Thyroid gland (tissue), 4 donors: ENCODE measurements at places on chromosomes 16 and 17.

GRCh38 chr17:74520016-74520434 lies 11.2 kb downstream of the CD300LB start:
- H3K36me3 ChIP-seq: no peaks in the 10 kb centered on the region
- H3K4me1 ChIP-seq: no peaks in the 10 kb centered on the region
- DNase-seq: no peak
- no peaks in the 10 kb centered on the region for H3K27me3 ChIP-seq

DNA sequence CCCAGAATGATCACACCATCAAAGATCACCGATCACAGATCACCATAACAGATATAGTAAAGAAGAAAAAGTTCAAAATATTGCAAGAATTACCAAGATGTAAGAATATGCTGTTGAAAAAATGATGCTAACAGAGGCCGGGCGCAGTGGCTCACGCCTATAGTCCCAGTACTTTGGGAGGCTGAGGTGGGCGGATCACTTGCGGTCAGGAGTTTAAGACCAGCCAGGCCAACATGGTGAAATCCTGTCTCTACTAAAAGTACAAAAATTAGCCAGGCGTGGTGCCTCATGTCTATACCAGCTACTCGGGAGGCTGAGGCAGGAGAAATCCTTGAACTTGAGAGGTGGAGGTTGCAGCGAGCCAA lies 53.2 kb downstream of the CPPED1 start:
- no peak overlapping the region for H3K4me3 ChIP-seq
- no peaks in the 10 kb centered on the region for H3K4me1 ChIP-seq
- H3K27me3 ChIP-seq: no peaks in the 10 kb centered on the region
- DNase-seq: no peak

- no peak for DNase-seq
- H3K27me3 ChIP-seq: no peaks in the 10 kb centered on the region
- H3K4me1 ChIP-seq: no peaks in the 10 kb centered on the region
- H3K36me3 ChIP-seq: no peaks in the 10 kb centered on the region
These were observed 7.7 kb upstream of the RBFOX3 start for GRCh38 chr17:79618383-79619067.

DNA sequence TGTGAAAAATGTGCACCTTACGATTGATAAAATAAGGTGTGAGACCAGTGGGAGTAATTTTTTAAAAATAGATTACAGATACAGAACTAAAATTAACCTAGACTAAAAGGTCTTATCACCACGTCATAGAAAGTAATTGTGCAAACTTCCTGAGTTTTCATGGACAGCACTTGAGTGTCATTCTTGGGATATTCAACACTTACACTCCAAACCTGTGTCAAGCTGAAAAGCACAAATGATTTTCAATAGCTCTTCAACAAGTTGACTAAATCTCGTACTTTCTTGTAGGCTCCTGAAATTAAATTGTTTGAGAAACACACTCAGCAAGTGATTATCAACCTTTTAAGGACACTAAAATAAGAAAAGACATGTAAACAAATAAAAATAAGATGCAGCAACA lies 20.5 kb downstream of the BRCA1 start:
- H3K27ac ChIP-seq: no peak overlapping the region
- no peaks in the 10 kb centered on the region for H3K36me3 ChIP-seq
- no peak for DNase-seq
- no peak overlapping the region for H3K4me3 ChIP-seq
- H3K27me3 ChIP-seq: no peaks in the 10 kb centered on the region
- H3K4me1 ChIP-seq: peaks cover 5% of the 10 kb centered on the region

- H3K27me3 ChIP-seq: no peaks in the 10 kb centered on the region
- no peak overlapping the region for H3K27ac ChIP-seq
- no peak for DNase-seq
- H3K36me3 ChIP-seq: no peaks in the 10 kb centered on the region
- H3K4me3 ChIP-seq: no peak overlapping the region
These were observed 26.4 kb upstream of the CLEC3A start for GRCh38 chr16:77995843-77996455.

DNA sequence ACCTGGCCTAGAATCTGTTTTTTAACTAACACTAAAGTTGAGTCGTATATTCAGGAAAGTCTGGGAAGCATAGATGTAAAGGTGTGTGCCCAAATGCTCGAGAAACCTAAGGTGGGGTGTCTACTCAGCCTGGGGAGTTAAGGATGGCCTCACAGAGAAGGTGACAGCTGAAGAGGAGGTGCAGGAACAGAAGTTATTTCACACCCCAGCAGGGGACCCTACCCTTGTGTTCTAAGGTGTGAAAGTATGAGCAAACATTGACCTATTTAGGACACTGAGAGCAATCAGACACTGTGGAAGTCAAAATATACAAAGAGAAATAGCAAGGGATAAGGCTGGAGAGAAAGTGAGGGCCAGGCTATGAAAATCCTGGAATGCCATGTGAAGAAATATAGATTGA lies 49.0 kb upstream of the DHX40 start:
- DNase-seq: no peak
- no peaks in the 10 kb centered on the region for H3K27me3 ChIP-seq
- no peak overlapping the region for H3K4me3 ChIP-seq
- no peaks in the 10 kb centered on the region for H3K36me3 ChIP-seq

DNA sequence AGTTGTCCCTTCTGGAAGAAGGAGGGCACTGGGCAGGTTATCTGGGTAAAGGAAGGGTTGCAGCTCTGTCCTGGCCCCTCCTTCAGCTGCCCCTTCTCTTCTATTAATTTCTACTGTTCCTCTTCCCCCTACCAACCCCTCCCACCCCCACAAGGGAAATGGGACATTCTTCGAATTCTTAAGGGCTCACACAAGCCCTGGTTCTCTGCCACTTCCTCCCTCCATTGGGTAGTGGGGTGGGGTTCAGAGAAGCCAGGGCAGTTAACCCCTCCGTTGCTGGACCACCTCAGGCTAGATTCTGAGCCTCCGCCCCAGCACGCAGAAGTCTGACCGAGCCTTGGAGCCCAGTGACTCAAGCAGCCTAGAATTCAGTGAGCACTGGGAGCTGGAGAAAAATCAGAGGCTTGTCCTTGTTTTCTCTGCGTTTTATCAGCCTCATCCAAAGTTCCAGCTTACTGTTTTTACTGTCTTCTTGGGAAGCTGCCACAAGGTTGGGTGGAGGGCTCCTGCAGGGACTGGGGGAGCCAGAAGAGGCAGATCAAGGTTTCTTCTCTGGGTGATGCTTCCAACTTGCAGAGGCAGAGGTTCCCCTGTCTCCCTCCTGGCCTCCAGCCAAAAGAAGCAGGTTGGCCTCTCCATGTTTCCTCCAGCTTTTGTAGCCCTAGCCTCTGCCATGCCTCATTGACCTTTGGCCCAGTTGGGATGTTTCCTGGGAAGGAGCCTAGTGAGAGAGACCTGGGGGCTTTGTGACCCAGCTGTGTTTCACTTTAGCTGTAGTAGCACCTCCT lies 10.2 kb downstream of the LASP1 start:
- H3K27me3 ChIP-seq: no peaks in the 10 kb centered on the region
- no peak overlapping the region for H3K4me3 ChIP-seq
- peak overlapping the region; percentile 70 for H3K27ac ChIP-seq
- H3K4me1 ChIP-seq: peaks cover 79% of the 10 kb centered on the region
- DNase-seq: peak; percentile 68
- no peaks in the 10 kb centered on the region for H3K36me3 ChIP-seq

DNA sequence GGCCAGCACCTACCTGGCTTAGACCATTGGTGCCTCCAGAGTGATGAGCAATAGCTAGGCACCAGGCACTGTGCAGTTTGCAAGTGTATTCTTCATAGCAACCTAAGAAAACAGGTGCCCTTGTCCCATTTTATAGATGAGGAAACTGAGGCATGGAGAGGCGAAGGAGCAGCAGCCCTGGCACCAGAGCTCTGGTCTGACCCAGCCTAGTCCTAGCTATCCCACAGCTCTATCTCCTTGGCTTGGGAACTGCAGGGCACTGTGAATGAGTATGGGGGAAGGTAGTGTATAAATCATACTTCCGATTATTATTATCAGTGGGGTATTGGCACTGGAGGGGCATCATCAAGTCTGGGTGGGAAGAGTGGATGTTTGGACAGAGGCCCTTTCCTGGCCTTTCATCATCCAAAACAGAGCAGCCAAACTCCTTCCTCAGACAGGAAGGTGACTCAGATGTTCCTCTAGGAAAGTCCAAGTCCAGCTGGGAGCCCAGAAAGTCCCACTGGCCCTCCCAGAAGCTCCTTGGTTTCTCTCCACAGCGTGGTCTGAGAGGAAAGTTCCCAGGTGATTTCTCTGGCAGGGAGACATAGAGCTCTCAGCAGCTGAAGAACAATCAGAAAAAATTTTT lies 32.0 kb upstream of the PLLP start:
- H3K27me3 ChIP-seq: no peaks in the 10 kb centered on the region
- no peak overlapping the region for H3K27ac ChIP-seq
- no peaks in the 10 kb centered on the region for H3K36me3 ChIP-seq
- DNase-seq: no peak
- H3K4me3 ChIP-seq: no peak overlapping the region

GRCh38 chr17:48869821-48870318 lies 22.7 kb upstream of the ATP5MC1 start:
- H3K36me3 ChIP-seq: peaks cover 4% of the 10 kb centered on the region
- peaks cover 26% of the 10 kb centered on the region for H3K4me1 ChIP-seq
- H3K27ac ChIP-seq: no peak overlapping the region
- DNase-seq: no peak
- H3K27me3 ChIP-seq: no peaks in the 10 kb centered on the region
- H3K4me3 ChIP-seq: no peak overlapping the region

DNA sequence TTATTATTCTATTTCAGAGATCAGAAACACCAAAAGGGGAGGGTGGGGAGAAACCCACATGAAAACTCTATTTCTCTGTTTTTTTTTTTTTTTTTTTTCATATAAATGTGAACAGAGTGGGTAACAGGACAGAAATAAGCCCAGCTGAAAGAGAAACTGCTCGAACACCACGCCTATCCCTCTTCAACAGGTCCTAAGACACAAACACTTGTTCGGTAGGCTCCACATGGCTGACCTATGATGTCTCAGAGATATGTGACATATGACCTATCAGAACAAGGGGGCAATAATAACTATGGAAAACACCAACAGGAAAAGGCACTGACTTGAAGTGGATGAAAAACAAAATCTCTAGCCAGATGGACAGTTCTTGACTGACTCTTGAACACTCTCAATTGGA lies 44.8 kb downstream of the PARN start:
- DNase-seq: peak; percentile 48
- H3K27ac ChIP-seq: no peak overlapping the region
- H3K4me1 ChIP-seq: peaks cover 8% of the 10 kb centered on the region
- H3K36me3 ChIP-seq: peaks cover 42% of the 10 kb centered on the region
- no peak overlapping the region for H3K4me3 ChIP-seq

DNA sequence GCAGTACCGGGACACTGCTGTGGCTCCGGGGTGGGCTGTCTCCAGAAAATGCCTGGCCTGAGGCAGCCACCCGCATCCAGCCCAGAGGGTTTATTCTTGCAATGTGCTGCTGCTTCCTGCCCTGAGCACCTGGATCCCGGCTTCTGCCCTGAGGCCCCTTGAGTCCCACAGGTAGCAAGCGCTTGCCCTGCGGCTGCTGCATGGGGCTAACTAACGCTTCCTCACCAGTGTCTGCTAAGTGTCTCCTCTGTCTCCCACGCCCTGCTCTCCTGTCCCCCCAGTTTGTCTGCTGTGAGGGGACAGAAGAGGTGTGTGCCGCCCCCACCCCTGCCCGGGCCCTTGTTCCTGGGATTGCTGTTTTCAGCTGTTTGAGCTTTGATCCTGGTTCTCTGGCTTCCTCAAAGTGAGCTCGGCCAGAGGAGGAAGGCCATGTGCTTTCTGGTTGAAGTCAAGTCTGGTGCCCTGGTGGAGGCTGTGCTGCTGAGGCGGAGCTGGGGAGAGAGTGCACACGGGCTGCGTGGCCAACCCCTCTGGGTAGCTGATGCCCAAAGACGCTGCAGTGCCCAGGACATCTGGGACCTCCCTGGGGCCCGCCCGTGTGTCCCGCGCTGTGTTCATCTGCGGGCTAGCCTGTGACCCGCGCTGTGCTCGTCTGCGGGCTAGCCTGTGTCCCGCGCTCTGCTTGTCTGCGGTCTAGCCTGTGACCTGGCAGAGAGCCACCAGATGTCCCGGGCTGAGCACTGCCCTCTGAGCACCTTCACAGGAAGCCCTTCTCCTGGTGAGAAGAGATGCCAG lies 12.9 kb downstream of the STH start:
- no peaks in the 10 kb centered on the region for H3K27me3 ChIP-seq
- no peaks in the 10 kb centered on the region for H3K36me3 ChIP-seq
- no peak overlapping the region for H3K4me3 ChIP-seq
- no peak overlapping the region for H3K27ac ChIP-seq
- DNase-seq: no peak
- H3K4me1 ChIP-seq: no peaks in the 10 kb centered on the region

DNA sequence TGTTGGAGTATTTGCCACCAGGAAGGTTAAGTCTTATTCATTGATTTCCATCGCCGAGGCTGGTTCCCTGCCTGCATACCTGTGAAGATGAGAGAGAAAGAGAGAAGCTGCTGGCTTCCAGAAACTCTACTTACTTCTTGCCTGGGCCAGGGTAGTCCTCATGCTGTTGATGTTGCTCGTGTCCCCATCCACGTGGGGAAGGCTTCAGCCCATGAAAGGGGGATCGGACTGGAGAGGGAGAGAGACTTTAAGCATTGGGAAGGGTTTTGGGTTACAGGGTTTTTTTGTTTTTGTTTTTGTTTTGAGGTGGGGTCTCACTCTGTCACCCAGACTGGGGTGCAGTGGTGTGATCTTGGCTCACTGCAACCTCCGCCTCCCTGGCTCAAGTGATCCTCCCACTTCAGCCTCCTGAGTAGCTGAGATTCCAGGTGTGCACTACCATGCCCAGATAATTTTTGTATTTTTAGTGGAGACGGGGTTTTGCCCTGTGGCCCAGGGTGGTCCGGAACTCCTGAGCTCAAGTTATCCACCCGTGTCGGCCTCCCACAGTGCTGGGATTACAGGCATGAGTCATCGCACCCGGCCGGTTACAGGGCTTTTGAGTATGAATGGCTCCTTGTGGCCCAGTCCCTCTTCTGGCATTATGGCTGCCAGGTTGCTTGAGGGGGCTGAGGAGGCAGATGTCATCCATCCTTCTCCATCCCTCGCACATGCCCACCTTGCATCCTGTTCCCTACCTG lies 26.6 kb downstream of the ITGB3 start:
- H3K4me3 ChIP-seq: no peak overlapping the region
- DNase-seq: peak; percentile 94
- peak overlapping the region; percentile 99 for H3K27ac ChIP-seq
- no peaks in the 10 kb centered on the region for H3K27me3 ChIP-seq

DNA sequence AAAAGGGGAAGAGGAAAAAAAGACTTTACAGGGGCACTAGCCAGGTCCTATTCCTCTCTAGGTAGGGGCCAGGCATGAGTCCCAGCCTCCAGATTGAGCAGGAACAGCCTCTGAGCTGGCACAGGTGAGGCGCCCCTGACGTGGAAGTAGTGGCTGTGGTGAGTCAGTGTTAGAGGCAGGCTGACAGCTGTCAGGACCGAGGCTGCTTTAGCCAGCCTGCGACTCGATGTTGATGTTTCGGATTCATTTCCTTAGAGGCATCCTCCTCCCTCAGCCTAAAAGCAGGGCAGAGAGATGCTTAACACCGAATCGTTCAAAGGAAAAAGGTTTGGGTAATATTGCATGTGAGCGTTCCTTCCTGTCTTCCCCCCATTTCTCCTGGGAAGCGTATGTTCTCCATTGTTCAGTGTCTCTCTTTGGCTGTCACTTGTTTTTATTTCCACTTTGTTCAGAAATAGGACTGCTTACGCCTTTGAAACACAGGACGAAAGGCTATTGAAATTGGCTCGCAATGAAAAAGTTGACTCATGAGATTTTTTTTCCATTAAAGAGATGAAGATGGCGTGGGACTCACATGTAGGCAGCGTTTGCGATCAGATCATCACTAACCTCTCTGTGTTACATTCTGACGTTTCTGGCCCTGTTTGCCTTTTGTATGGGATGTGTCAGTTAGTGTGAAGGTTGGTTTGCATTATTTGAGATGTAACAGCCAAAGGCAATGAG lies 1.3 kb downstream of the KIAA0513 start:
- H3K27ac ChIP-seq: no peak overlapping the region
- no peaks in the 10 kb centered on the region for H3K27me3 ChIP-seq
- no peak overlapping the region for H3K4me3 ChIP-seq
- DNase-seq: peak; percentile 20
- peaks cover 10% of the 10 kb centered on the region for H3K4me1 ChIP-seq
